Neuronal stem cell (in vitro differentiated cells): ENCODE measurements at places on chromosomes 3 and 15.

GRCh38 chr15:60667925-60668324 is 189.0 kb upstream of the ICE2 start:
- DNase-seq = no peak

GRCh38 chr3:157104928-157105652 is 54.9 kb downstream of the CCNL1 start:
- DNase-seq = no peak

- DNase-seq = no peak
Observed at GRCh38 chr3:181692311-181693145, 19.2 kb upstream of the SOX2 start.

- peak; percentile 41 for DNase-seq
Observed at GRCh38 chr3:184284696-184285095, 8.9 kb downstream of the ECE2 start.

- no peak for DNase-seq
Observed at GRCh38 chr3:119834754-119835370, 53.0 kb downstream of the NR1I2 start.

GRCh38 chr15:67758619-67759300 is 66.5 kb upstream of the SKOR1 start:
- no peak for DNase-seq

GRCh38 chr3:126147147-126147931 is 33.0 kb downstream of the ALDH1L1 start:
- no peak for DNase-seq

DNA sequence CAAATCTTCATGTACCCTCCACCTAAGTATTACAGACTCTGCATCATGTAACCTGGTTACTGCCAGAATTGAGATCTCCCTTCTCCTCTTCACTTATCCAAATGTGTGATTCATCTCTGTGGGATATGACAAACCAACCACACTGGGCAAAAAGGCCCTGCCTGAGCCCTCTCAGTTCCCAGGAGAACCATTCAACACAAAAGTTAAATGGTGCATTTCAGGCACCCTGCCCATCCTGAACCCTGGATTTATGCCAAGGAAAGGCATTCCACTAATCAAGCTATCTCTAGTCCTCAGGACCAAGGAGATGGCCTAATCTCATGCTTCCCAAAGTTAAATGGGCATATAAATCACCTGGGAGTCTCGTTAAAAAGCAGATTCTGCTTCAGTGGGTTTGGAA is 108.5 kb downstream of the TNIK start:
- DNase-seq = no peak

- no peak for DNase-seq
Observed at GRCh38 chr15:57881361-57881760, 174.8 kb downstream of the POLR2M start.

DNA sequence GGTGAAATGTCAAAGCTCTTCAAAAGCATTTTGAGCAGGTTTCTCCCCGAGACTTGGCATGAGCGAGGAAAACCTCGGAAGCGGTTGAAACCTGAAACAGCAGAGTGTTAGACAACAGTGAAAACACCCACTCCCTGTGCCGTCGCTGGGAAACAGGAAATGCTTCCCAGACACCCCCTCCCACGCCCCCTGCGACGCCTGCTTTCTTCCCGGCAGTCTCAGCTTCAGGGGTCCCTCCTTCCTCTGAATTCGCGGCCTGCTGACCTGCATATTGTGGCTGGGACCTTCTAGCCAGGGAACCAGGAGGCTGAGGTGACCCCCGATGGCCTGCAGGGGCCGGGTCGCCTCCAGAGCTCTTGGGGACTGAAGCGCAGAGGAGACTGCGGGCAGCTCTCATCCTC is 250.6 kb upstream of the LYSMD4 start:
- DNase-seq = no peak

DNA sequence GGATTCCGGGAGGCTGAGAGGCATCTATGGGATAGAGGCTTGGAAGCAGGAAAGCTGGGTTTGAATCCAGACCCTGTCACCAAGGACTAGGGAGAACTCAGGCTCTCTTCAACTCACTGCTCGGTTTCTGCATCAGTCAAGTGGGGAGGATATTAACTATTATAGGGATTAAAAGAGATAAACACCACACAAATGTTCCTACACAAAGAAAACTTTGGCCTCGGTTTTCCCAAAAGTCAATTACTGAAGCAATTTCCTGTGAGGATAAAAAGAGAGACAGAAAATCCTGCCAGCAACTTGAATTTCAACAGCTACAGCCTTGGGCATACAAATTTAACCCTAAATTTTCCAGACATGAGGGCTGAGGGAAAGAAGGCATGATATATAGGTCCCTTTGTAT is 36.0 kb downstream of the ITGB5 start:
- DNase-seq = no peak

GRCh38 chr3:15107075-15107947 is 8.4 kb upstream of the RBSN start:
- no peak for DNase-seq

GRCh38 chr3:196073255-196073753 is 8.6 kb downstream of the TFRC start:
- DNase-seq = peak; percentile 64
